ENCODE measurements at places on chromosomes 12 and 14.

DNA sequence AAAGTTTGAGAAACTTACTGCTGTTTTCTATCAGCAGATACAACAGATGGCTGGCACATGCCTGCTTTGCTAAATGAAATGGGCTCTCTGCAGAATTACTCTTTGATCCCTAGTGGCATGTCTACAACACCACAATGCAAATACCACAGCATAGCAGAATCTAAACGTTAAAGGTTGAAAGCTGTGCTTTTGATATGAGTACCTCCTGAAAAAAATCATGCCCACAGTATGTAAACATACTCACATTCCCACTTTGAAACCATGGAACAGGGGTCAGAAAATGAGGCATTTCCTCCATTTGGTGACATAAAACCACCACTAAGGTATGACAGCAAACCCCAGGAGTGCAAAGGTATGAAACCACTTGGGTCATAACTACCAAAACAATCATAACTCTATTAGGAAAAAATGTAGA is 7.5 kb downstream of the WIF1 start:
- no peak for DNase-seq

GRCh38 chr12:6171409-6172015 is 28.7 kb upstream of the CD9 start:
- DNase-seq: no peak

DNA sequence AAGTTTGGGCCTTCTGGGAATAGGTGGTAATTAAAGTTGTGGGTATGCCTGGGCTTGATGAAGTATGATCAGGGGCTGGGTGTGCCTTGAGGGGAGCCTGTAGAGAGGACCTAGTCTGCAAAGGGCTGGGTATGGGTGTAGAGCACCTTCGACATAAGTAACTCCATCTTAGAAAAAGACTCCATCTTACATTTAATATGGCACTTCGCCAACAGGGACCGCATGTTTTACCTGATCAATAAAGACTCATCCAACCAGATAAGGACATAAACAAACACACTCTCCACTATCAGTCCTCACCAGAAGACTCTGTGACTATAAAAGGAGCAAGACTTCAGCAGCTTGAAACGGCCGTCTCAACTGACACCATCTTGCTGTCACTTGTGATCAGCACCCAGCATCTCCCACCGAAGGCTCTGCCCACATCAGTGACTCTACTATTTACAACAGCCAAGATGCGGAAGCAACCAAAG is 23.5 kb upstream of the GPR68 start:
- no peak for DNase-seq

DNA sequence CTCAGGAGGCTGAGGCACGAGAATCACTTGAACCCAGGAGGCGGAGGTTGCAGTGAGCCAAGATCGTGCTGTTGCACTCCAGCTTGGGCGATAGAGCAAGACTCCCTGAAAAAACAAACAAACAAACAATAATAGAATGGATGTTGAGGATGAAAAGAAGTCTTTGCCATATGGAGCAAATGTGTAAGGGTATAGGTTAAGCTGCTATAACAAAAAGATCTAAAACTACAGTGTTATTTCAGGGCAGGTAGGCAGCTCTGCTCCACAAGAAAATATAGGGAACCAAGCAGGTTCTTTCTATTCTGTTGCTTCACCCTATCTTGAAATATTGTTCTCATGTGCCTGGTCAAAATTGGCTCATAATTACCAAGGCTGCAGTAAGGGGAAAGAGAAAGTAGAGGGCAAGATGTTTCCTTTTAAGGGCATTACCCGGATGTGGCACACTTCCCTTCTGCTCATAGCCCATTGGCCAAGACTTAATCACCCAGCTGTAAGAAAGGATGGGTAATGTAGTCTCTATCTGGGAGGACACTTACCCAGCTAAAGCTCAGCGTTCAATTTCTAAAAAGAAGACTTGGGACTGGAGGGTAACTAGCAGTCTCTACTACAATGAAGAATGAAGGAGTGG is 23.5 kb downstream of the SDSL start:
- no peak for DNase-seq

DNA sequence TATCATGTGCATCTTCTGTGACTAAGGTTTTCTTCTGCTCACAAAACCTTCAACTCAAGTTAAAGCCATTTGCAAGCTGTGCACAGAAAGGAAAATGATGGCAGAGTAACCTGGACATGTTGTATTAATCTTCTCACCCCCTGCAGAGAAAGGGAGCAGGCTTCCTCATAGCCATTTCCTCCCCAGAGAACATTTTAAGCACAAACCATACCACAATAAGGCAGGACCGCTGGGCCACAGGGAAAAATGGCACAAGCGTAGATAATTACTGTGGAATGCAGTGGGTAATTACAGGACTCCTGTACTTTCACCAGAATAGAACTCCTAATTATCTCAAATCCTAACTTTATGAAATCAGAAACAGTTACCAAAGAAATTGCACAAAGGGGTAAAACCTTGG is 215.7 kb downstream of the KIF21A start:
- DNase-seq: no peak

GRCh38 chr12:126706300-126706699 is 1560.7 kb upstream of the TMEM132C start:
- DNase-seq: no peak

GRCh38 chr14:70203686-70204085 is 14.9 kb upstream of the SLC8A3 start:
- DNase-seq: no peak

- no peak for DNase-seq
Observed at GRCh38 chr12:121812320-121812871, 8.6 kb downstream of the SETD1B start.

DNA sequence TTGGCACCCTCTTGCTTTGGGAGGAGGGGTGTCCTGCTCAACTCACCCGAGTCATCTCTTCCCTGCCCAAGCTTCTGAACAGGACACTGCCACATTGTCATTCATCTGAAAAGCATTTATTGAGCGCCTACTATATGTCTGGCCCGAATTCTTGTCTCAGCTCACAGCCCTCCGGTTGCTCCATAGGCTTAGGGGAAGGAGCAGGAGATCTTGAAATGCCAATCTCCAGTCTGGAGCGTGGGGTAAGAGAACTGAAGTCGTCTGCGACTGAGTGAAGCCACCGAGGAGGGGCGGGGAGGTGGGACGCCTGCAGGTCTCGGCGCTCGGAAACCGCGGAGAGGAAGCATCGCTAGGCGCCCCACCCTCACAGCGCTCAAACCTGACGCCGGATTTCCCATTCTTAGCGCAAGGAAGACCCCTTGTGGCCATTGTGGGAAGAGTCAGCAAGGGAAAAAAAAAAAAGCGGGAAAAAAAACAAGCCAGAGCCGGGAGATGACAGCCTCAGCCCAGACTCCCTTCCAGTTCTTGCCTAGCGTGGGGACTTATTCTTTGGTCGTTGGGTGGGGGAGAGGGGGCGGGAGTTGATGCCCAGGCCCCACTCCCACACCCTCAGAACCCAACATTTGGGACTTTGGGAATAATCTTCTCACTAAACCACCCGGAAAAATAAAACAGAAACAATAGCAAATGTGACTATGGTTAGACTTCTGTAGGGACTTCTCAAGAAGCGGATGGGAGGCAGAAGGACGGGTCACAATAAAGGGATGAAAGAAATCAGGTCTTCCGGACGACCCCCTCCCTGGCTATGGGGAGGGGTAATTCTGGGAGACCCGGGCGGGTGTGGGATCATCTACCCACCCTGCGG is 28.2 kb upstream of the SMUG1 start:
- peak; percentile 80 for DNase-seq

GRCh38 chr12:88310666-88311065 is 168.6 kb downstream of the TMTC3 start:
- DNase-seq: no peak

- peak; percentile 42 for DNase-seq
Observed at GRCh38 chr12:124915239-124916236, 1.1 kb upstream of the UBC start.

DNA sequence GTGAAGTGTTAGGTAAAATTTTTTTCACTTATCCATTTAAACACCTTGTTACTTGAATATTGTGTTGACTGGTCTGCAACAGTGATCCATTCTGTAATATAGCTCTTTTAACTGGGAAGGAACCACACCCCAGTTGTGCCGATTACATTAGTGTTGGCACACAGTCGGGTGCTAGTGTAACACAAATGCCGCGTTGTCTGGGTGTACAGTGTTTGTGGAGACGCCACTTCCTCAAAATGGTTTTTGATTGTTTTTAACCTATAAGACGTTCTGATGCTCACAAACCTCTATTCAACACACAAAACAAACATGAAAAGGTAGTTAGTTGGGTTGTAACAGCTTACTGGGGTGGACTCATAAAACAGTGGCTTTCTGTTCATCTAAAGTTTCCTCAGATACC is 48.0 kb upstream of the TRAF3 start:
- DNase-seq: no peak

DNA sequence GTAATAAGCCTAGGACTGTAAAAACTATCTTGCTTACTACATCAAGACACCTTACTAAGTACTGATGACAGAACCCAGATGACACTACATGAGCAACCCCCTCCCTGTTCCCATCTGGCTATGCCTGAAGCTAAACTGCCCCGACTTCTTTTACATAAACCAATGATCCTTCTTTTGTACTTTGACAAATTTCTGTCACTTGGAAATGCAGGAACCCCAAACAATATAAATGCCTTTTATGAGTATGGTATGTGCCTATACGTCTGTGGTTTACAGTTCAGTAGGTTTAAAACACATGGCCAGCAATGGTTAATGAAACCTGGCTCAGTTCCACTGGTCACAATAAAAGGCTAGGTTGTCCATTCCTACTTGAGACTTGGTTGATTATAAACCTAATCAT is 6.1 kb downstream of the SYCP3 start:
- no peak for DNase-seq

- peak; percentile 4 for DNase-seq
Observed at GRCh38 chr12:7017870-7018349, 366 bp downstream of the LPCAT3 start.

DNA sequence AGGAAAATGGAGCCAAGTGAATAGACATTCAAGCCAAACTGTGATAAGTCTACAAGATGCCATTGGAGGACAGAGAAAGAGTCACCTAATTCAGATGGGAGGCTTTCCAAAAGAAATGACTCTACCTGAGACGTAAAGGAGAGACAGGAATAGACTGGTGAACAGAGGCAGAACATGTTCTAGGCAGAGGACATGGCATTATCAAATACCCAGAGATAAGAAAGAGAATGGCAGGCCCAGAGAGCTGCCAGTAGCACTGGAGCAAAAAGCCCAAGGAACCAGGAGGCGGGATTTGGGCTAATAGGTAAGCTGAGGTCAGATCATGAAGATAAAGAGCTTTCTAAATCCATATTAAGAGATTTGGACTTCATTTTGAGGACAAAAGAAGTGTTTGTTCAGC is 207.1 kb downstream of the AKAP6 start:
- no peak for DNase-seq

GRCh38 chr12:124510301-124510970 is 57.0 kb downstream of the NCOR2 start:
- DNase-seq: peak; percentile 10

- no peak for DNase-seq
Observed at GRCh38 chr14:96735526-96735925, 61.7 kb upstream of the VRK1 start.

- peak; percentile 49 for DNase-seq
Observed at GRCh38 chr12:50222275-50222783, 55.2 kb upstream of the CERS5 start.

GRCh38 chr12:81221681-81222080 is 143.8 kb downstream of the ACSS3 start:
- no peak for DNase-seq

DNA sequence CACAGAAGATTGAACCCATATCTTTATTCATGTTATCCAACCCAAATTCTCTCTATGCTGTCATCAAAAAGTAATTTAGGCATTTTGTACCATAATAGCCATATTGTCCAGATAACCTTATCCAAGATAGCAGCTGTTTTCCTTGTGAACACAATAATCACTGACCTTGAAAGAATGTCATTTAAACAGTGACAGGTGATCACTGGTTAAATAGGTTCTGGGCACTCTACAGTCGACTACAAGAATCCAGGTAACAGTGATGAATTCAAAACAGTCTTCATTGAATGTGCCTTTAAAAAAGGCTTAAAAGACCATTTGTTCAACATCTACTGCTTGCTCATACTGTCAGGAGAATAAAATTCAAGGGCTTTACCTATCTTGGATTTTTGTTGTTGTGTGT is 4.6 kb upstream of the SPX start:
- DNase-seq: no peak

GRCh38 chr12:69392179-69392928 is 32.8 kb downstream of the YEATS4 start:
- DNase-seq: no peak

- DNase-seq: no peak
Observed at GRCh38 chr12:128803788-128804187, 20.0 kb downstream of the SLC15A4 start.

DNA sequence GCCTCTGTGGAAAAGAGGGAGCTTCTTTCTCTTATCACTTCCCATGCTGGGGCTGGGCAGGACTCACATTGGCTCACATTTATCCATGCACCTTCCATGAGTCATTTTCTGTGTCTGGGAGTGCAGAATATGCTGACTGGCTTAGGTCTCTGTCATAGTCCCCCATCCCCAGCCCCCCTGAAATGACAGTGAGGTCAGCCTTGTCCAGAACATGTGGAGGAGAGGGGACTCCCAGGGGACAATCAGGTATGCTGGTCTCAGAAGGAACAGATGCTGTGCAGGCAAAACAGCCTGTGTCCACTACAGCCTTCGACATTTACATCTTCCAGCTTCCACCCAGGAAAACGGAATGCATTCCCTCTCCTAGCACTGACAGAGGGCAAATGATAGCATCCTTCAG is 35.0 kb downstream of the ADGRD1 start:
- no peak for DNase-seq

DNA sequence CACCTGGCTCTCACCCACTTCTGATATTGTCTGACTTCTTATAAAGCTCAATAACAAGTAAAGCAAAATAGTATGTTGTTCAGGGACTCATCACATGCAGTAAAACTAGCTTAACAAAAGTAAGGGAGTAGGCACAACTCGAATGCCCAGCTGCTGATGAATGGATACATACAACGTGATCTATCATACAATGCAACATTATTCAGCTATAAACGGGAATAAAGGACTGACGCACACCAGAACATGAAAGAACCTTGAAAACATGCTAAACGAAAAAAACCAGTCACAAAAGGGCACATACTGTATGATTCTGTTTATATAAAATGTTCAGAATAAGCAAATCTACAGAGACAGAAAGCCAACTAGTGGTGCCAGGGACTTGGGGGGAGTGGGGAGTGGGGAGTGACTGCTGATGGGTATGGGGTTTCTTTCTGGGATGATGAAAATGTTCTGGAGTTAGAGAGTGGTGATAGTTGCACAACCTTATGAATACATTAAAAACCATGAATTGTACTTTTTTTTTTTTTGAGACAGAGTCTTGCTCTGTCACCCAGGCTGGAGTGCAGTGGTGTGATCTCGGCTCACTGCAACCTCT is 11.1 kb downstream of the PLBD2 start:
- no peak for DNase-seq

- DNase-seq: peak; percentile 81
Observed at GRCh38 chr12:57583008-57583831, 7.8 kb upstream of the PIP4K2C start.

GRCh38 chr14:53865711-53866110 is 90.9 kb downstream of the BMP4 start:
- DNase-seq: no peak

- DNase-seq: no peak
Observed at GRCh38 chr12:120225852-120226640, 25.1 kb upstream of the RPLP0 start.

- DNase-seq: no peak
Observed at GRCh38 chr14:102793531-102794328, 16.5 kb downstream of the TRAF3 start.

- no peak for DNase-seq
Observed at GRCh38 chr12:19744705-19745218, 305.5 kb downstream of the AEBP2 start.

Measured in CD4-positive, alpha-beta T cell treated with Interleukin-4 for 4 hours (primary cell).